ENCODE measurements at places on chromosomes 2 and 18. TPM values are rescaled to one million over a fixed set of nuclear protein-coding genes. Genes with fewer than 3 reads are reported as not detected.

The CKAP2L gene
- polyA plus RNA-seq = 13.4 TPM

The SIX3 gene
- polyA plus RNA-seq = not detected

The MARCO gene
- not detected for polyA plus RNA-seq

The CNPPD1 gene
- polyA plus RNA-seq = 60.4 TPM

The UCN gene
- 0.53 TPM for polyA plus RNA-seq

The STON1 gene
- 31.8 TPM for polyA plus RNA-seq

The CNDP1 gene
- 0.86 TPM for polyA plus RNA-seq

The DNER gene
- 71.5 TPM for polyA plus RNA-seq

The NOL4 gene
- 1.7 TPM for polyA plus RNA-seq

The FBLN7 gene
- 12.2 TPM for polyA plus RNA-seq

The CCDC74A gene
- 15.6 TPM for polyA plus RNA-seq

The REG3A gene
- polyA plus RNA-seq = not detected

The GPAT2 gene
- polyA plus RNA-seq = 2.6 TPM

The ABCG8 gene
- polyA plus RNA-seq = 1.2 TPM

The OTOF gene
- 0.10 TPM for polyA plus RNA-seq

The TRAF3IP1 gene
- 20.5 TPM for polyA plus RNA-seq

The ABCB11 gene
- polyA plus RNA-seq = 0.31 TPM

The PAX8 gene
- 4.3 TPM for polyA plus RNA-seq

The TNFAIP6 gene
- 4.8 TPM for polyA plus RNA-seq

The RNF103 gene
- 44.8 TPM for polyA plus RNA-seq

The TLX2 gene
- polyA plus RNA-seq = not detected

The GPR45 gene
- polyA plus RNA-seq = not detected

The MDH1B gene
- 16.6 TPM for polyA plus RNA-seq

The PNPT1 gene
- 23.3 TPM for polyA plus RNA-seq

The DSG1 gene
- 0.08 TPM for polyA plus RNA-seq

The MGAT4A gene
- 27.9 TPM for polyA plus RNA-seq

Data from left renal pelvis (tissue), 4 donors.